ENCODE measurements at places on chromosomes 3 and 15. TPM values are rescaled to one million over a fixed set of nuclear protein-coding genes. Genes with fewer than 3 reads are reported as not detected.

GRCh38 chr3:14761121-14761672, 57.6 kb upstream of the FGD5 start:
- no peak overlapping the region for H3K4me3 ChIP-seq
- DNase-seq: no peak
- no peaks in the 10 kb centered on the region for H3K27me3 ChIP-seq
- no peak overlapping the region for H3K27ac ChIP-seq
- H3K4me1 ChIP-seq: no peaks in the 10 kb centered on the region

- H3K4me1 ChIP-seq: no peaks in the 10 kb centered on the region
- H3K4me3 ChIP-seq: no peak overlapping the region
- H3K36me3 ChIP-seq: no peaks in the 10 kb centered on the region
- H3K27ac ChIP-seq: no peak overlapping the region
- DNase-seq: no peak
Measured at GRCh38 chr3:146682171-146682570, 77.0 kb upstream of the PLSCR5 start.

DNA sequence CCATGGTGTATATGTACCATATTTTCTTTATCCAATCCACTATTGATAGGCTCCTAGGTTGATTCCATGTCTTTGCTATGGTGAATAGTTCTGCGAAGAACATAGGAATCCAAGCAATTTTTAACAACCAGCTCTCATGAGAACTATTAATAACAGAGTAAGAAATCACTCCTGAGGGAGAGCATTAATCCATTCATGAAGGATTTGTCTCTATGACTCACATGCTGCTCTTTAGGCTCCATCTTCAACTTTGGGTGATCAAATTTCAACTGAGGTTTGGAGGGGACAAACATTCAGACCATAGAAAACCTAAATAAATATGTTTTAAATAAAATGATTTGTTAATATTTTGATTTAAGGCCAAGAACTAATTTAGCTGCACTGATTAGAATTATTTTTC, 147.4 kb downstream of the NSUN3 start:
- no peaks in the 10 kb centered on the region for H3K4me1 ChIP-seq
- no peaks in the 10 kb centered on the region for H3K36me3 ChIP-seq
- H3K27ac ChIP-seq: no peak overlapping the region
- no peak for DNase-seq

GRCh38 chr3:140706360-140706759, 28.5 kb downstream of the TRIM42 start:
- no peaks in the 10 kb centered on the region for H3K36me3 ChIP-seq
- no peak overlapping the region for H3K4me3 ChIP-seq
- no peaks in the 10 kb centered on the region for H3K4me1 ChIP-seq
- H3K27ac ChIP-seq: no peak overlapping the region

DNA sequence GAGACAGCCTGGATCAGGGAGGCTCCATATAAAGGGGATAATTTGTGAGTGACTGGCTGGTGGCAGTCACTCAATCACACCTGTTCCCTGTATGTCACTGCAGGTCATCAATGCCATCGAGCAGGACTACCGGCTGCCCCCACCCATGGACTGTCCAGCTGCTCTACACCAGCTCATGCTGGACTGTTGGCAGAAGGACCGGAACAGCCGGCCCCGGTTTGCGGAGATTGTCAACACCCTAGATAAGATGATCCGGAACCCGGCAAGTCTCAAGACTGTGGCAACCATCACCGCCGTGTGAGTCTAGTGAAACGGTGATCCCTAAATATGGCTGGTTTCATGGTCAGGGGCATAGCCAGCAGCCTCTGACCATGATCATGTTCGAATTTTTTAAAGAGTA, 453.2 kb downstream of the EPHB1 start:
- H3K4me1 ChIP-seq: no peaks in the 10 kb centered on the region
- no peak overlapping the region for H3K27ac ChIP-seq
- DNase-seq: no peak
- no peak overlapping the region for H3K4me3 ChIP-seq
- no peaks in the 10 kb centered on the region for H3K27me3 ChIP-seq
- H3K36me3 ChIP-seq: no peaks in the 10 kb centered on the region

DNA sequence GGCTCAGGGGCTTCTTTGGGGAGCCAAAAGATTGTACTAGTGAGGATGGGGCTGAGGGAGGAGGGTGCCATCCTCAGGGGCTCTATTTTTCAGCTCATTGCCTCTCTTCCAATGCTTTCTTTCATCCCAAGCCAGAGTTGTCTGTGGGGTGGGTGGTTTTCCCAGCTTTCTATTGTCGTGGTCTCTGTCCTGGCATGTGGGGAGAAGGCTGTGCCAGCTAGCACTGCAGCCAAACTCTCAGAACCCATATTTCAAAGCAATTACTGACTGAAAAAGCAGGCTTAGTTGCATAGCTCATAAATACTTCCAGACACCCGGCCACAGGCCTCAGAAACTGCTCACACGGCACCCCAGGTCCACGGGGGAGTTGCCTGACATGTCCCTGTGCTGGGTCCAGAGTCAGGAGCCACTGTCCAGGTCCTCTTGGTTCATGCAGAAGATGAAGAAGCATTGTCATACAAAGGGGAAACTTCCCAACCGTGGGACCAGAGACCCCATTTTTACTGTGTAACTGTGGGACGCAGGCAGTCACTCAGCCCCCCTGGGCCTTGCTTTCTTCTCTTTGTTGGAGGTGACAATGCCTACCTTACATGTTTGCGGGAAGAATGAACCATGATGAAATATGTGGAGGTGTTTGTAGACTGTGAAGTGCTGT, 27.6 kb downstream of the FGD5 start:
- H3K27ac ChIP-seq: no peak overlapping the region
- no peak for DNase-seq
- no peak overlapping the region for H3K4me3 ChIP-seq
- H3K36me3 ChIP-seq: no peaks in the 10 kb centered on the region
- peaks cover 8% of the 10 kb centered on the region for H3K4me1 ChIP-seq

GRCh38 chr3:46936733-46937250, 39.8 kb downstream of the CCDC12 start:
- H3K27me3 ChIP-seq: no peaks in the 10 kb centered on the region
- H3K4me1 ChIP-seq: peaks cover 47% of the 10 kb centered on the region
- H3K36me3 ChIP-seq: peaks cover 21% of the 10 kb centered on the region
- DNase-seq: no peak

GRCh38 chr3:57673156-57673555, 19.7 kb downstream of the DENND6A start:
- H3K27ac ChIP-seq: no peak overlapping the region
- no peak for DNase-seq
- peaks cover 12% of the 10 kb centered on the region for H3K36me3 ChIP-seq
- no peaks in the 10 kb centered on the region for H3K27me3 ChIP-seq
- H3K4me3 ChIP-seq: no peak overlapping the region

GRCh38 chr15:101111570-101112262, 140.1 kb downstream of the CHSY1 start:
- H3K4me1 ChIP-seq: peaks cover 12% of the 10 kb centered on the region
- no peaks in the 10 kb centered on the region for H3K27me3 ChIP-seq
- DNase-seq: no peak
- H3K27ac ChIP-seq: no peak overlapping the region
- no peaks in the 10 kb centered on the region for H3K36me3 ChIP-seq

DNA sequence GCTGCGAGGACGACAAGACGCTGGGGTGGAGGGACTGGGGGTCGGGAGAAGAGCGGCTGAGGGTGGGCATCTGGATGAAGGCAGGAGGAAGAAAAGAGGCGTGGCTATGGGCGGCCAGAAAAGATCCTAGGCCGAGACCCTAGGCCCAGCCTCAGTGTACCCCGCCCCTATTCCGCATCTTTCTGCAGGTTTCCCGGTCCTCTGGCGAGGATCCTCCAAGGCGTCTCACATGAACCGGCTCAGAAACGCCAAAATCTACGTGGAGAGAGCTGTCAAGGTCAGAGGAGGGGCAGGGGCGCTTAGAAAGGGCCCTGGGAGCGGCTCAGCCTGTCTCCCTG, 340 bp downstream of the TTLL3 start:
- H3K27me3 ChIP-seq: no peaks in the 10 kb centered on the region
- peaks cover 7% of the 10 kb centered on the region for H3K4me1 ChIP-seq
- H3K4me3 ChIP-seq: peak overlapping the region; percentile 60
- no peak for DNase-seq
- no peak overlapping the region for H3K27ac ChIP-seq

DNA sequence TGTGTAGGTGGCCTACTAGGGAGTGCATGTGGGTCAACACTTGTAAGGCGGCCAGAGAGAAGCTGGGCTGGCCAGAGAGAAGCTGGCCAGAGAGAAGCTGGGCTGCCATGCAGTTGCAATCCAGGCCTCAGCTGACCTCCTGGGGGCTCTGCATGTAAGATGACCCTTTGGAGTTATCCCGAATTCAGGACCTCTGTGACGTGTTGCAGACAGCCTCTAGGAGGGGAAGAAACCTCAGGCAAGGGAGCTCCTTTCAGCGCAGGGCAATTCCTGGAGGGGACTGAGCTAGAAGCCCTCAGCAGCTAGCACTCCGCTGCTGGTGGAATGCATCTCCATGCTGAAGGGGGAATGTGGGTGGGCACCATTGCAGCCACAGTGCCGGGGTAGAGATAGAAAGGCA, 15.8 kb upstream of the KBTBD12 start:
- no peaks in the 10 kb centered on the region for H3K36me3 ChIP-seq
- no peak overlapping the region for H3K27ac ChIP-seq

GRCh38 chr15:28943611-28944230, 57.9 kb downstream of the APBA2 start:
- no peaks in the 10 kb centered on the region for H3K27me3 ChIP-seq
- DNase-seq: no peak
- no peak overlapping the region for H3K27ac ChIP-seq
- no peaks in the 10 kb centered on the region for H3K4me1 ChIP-seq
- H3K4me3 ChIP-seq: no peak overlapping the region

GRCh38 chr15:58694641-58695398, 54.7 kb downstream of the ADAM10 start:
- peaks cover 6% of the 10 kb centered on the region for H3K36me3 ChIP-seq
- no peak for DNase-seq
- peaks cover 6% of the 10 kb centered on the region for H3K4me1 ChIP-seq
- no peaks in the 10 kb centered on the region for H3K27me3 ChIP-seq

The SERF2 gene
- 719 TPM for polyA plus RNA-seq

The AHSG gene
- 0.59 TPM for polyA plus RNA-seq

The GPR27 gene
- 0.14 TPM for polyA plus RNA-seq

The SCG3 gene
- not detected for polyA plus RNA-seq

The P2RY14 gene
- polyA plus RNA-seq: not detected
